ENCODE measurements at places on chromosomes 12 and 14. TPM values are rescaled to one million over a fixed set of nuclear protein-coding genes. Genes with fewer than 3 reads are reported as not detected.

Gene TGFB3
- total RNA-seq: 3.9 TPM

Gene NELL2
- not detected for total RNA-seq

Gene AQP6
- total RNA-seq: not detected

Gene TEX22
- 0.43 TPM for total RNA-seq

Gene GPX2
- total RNA-seq: not detected

Gene RNASE7
- total RNA-seq: not detected

Gene ASPG
- not detected for total RNA-seq

Gene TEX52
- not detected for total RNA-seq

Gene MGST1
- 141 TPM for total RNA-seq

Gene CCDC77
- 6.3 TPM for total RNA-seq

Gene COQ10A
- total RNA-seq: 8.2 TPM

Gene C12orf42
- total RNA-seq: not detected

Gene LIN7A
- total RNA-seq: 1.0 TPM

Gene LRTM2
- total RNA-seq: not detected

Gene SNAPC1
- 35.9 TPM for total RNA-seq

Gene IL31
- total RNA-seq: not detected

Gene KRT74
- not detected for total RNA-seq

Gene CHGA
- total RNA-seq: not detected

Gene MCRS1
- total RNA-seq: 60.4 TPM

Data from GM23248 (cell line).